ENCODE measurements at places on chromosomes 1 and 21.

DNA sequence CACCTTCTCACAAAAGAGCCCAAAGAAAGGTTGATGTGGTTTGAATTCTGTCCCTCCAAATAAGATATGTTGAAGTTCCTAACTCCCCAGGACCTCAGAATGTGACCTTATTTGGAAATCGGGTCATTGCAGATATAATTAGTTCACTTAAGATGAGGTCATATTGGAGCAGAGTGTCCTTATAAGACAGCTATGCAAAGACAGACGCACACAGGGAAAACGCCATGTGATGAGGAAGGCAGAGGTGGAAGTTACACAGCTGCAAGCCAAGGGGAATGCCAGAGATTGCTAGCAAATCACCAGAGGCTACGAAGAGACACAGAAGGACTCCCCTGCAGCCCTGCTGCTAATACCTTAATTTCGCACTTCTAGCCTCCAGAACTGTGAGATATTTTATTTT, 5.2 kb upstream of the ABCB10 start:
- DNase-seq, result no peak

DNA sequence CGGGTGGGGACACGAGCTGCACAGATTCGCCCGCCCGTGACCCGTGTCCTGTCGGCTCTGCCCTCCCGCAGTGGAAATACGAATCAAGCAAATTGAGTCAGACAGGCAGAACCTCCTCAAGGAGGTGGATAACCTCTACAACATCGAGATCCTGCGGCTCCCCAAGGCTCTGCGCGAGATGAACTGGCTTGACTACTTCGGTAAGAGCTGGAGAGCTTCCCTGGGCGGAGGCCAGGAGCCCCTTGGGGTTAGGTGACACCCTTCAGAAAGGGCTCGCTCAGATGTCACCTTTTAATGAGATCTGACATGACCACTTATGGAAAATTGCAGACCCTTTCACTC, 489 bp downstream of the CDCA8 start:
- no peak for DNase-seq

DNA sequence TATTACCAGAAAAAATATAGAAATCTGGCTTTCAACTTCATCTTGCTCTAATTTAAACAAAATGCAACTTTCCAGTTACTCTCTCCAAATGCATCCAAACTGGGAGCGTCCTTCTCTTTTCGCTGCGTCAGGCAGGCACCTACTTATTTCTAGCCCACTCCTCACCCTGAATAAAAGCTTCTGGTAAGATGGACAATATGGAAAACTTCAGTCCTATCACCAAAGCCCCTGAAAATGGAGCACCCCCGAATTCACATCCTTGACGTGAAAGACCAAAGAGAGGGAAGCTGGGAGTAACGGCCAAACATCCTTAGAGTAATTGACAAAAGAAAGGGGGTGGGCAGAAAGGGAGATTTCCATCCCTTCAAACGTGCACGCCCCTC, 5.5 kb upstream of the PROX1 start:
- no peak for DNase-seq

GRCh38 chr1:99788896-99789295, 22.5 kb upstream of the FRRS1 start:
- no peak for DNase-seq

GRCh38 chr1:204408074-204408507, 3.5 kb downstream of the PPP1R15B start:
- peak; percentile 11 for DNase-seq

GRCh38 chr21:28590026-28590425, 402.7 kb downstream of the LTN1 start:
- DNase-seq, result no peak

DNA sequence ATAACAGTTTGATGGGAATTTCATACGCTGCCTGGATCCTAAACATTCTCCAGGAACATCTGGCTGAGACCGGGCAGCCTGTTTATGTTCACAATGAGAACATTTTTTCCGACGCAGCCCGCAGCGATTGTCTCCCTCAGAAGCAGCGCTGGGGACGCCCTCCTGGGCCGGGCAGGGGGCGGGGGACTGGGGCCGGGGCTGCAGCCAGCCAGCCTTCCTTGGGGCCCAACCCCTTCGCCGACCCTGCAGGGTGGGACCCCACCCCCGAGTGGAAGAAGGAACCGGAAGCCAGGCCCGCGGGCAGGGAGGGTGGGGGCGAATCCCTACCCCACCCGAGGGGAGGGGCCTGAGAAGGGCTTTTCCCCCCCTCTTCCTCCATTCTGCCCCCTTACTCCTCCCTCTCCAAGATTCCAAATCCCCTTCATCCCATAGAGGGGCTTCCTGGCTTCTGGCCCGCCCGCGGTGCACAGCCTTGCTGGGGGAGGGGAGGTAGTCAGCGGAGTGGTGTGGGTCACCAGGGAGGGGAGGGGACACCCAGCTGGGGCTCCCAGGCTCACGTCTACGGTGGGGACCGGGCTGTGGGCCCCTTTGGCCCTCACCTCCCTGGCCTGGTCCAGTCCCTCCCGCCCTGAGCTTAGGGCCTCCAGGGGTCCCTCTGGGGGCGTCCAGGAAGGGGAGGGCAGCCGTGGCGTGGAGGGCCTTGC, 60.6 kb downstream of the WNT9A start:
- no peak for DNase-seq

DNA sequence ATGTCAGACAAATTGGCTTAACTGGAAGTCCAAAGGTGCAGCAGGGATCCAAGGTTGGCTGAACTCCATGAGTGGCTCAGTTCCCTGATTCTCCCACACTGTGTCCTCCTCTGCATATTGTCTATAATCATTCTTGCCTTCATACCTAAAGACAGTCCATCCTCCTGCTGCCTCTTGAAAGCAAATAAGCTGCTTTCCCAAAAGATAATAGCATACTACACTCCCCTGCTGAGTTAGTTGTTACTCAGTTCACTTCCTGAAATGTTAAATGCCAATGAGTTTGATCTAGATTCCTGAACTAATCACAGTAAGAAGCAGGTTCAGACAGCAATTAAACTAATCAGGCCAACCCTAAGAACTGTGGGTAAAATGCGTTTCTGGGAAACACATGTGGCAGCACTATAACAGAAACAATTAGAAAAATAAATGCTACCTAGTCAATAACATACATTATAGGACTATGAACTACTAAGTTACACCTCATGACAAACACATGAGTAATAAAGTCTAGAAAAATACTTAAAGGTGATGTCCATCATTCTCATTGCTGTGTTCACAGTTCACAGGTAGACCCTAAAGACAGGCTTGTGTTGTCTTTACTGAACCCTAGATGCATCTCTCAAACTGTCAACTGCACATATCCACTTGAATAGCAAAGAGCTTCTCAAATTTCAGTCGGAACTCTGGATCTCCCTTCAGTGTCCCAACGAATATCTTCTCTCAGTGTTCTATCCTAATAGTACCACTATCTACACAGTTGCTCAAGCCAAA, 50.8 kb upstream of the BOLA1 start:
- DNase-seq, result no peak

GRCh38 chr1:151611288-151611790, 511 bp upstream of the SNX27 start:
- DNase-seq, result peak; percentile 96

DNA sequence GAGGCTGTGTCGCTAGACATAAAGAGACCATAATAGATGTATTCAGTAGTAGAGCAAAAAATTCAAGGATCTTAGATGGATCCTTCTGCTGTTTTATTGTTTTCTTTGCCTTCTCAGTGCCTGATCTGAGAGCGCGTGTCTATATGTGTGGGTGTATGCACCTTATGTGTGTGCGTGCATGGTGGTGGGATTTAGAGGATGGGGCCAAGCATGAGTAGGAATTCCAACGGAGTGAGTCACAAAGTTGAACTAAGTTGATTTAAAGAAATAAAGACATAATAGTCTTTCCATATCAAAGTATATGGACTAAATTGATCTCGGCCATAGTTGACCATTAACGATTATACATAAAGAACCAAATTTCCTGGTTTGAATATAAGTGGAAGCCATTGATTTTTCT, 178.7 kb downstream of the CYYR1 start:
- no peak for DNase-seq

GRCh38 chr1:224113545-224113917, 380 bp upstream of the FBXO28 start:
- no peak for DNase-seq

DNA sequence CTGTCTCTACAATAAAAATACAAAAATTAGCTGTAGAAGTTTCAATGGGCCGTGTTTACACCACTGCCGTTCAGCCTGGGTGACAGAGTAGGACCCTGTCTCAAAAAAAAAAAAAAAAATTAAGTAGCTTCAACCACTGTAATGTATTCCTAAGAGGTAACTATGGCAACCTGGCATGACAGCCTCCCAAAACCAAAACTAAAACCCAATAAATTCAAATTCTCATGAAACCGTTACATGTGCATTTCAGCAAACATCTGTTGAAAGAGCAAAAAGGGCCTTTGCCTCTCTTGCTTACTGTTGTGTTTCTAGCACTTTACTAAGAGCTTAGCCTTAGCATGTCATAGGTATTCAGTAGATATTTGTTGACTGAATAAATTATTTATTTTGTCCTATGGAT, 33.5 kb downstream of the ODR4 start:
- no peak for DNase-seq

DNA sequence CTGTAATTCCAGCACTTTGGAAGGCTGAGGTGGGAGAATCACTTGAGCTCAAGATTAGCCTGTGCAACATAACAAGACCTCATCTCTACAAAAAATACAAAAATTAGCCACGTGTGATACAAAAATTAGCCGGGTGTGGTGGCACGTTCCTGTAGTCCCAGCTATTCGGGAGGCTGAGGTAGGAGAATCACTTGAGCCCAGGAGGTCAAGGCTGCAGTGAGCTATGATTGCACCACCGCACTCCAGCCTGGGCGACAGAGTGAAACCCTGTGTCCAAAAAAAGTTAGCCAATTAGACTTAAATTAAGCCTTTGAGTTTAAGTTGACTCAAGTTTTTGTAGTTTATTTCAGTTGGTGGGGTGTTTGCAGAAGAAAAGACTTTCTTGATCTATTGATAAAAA, 11.8 kb downstream of the CXADR start:
- no peak for DNase-seq

GRCh38 chr1:24323281-24323680, 4.1 kb downstream of the GRHL3 start:
- DNase-seq, result no peak

DNA sequence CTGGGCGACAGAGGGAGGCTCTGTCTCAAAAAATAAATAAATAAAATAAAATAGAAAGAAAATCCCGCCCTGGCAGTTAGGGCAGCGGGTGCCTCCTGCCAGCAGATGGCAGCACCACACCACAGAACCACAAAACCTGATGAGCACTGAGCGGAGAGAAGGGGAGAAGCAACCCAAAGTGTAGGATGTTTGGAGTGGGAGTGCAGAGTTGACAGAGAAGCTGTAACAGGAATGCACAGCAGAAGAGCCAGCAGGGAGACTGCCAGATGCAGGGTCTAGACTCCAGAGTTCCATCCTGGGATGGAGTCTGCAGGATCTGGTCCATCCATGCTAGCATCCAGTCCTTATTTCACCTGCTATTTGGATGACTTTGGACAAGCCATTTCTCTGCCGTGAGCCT, 29.7 kb upstream of the KIRREL1 start:
- no peak for DNase-seq

DNA sequence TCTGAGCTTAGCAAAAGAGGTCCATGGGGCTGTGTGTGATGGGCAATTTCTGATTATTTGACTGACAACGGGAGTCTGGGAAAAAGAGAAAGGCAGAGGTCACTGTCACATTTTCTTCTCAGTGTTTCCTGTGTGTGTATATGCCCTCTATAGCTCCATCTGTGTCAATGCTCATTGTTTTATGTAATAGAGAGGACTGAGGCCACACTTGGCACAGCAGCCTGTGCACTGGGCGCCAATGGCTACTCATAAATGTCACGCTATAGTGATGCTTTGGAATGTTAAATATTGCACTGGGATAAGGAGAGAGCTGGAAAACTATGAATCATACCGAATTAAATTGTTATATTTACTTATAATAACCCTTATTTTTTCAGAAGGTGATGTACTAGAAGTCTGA, 365.4 kb downstream of the NEGR1 start:
- DNase-seq, result no peak

All from GF-D8 (cell line).